ENCODE measurements at places on chromosomes 11 and 22.

DNA sequence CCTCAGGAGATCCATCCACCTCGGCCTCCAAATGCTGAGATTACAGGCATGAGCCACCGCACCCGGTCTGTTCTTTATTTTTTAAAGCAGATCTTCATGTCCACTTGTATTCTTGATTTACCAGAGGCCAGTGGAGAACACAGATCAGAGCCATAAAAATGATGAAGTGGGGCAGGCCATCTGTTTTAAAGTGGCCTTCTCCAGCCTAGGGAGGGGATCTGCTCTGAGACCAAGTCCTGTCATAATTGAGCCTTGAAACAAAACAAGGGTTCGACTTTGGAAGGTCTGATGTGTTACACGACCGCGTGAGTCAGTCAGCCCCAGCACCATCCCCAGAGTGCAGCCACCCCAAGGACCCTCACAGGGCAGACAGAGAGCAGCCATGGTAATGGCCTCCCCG is 27.5 kb downstream of the ABCC8 start:
- no peak for DNase-seq

GRCh38 chr11:80626721-80627120 is 1185.9 kb upstream of the TENM4 start:
- DNase-seq = no peak

GRCh38 chr11:34576331-34576730 is 44.6 kb upstream of the EHF start:
- no peak for DNase-seq

- DNase-seq = no peak
These were observed 4.7 kb downstream of the RIBC2 start for GRCh38 chr22:45418056-45418769.

- no peak for DNase-seq
These were observed 17.2 kb downstream of the KIAA1671 start for GRCh38 chr22:24969560-24970301.
